ENCODE measurements at places on chromosomes 11 and 22.

GRCh38 chr22:26624803-26625202 lies 3.0 kb downstream of the CRYBA4 start:
- no peak for DNase-seq

DNA sequence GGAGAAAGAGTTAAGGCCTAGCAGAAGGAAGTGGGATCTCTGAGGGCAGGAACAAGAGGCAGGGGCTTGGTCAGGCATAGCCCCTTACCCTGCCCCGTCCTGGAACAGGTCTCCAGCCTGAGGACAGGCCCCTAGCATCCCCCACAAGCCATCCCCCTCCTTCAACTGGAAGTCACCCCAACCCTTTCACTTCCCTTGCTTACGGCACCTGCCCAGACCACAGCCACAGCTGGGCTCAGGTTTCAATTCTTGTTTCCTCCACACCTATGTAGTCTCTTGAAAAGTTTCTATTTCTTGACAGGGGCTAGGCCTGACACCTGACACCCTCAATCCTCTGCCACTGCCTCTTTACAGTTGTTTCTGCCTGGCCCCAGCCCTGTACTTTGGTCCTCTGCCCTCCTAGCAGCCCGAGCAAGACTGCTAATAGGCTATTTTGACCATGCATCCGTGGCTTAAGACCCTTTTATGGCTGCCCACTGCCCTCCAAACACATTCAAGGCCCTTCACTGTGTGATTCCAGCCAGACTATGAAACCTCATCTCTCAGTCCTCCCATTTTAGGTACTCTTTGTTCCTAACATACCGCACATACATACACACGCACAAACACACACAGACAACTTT lies 10.9 kb upstream of the FCHSD2 start:
- DNase-seq, result no peak

GRCh38 chr11:74288161-74288560 lies 23.3 kb downstream of the P4HA3 start:
- DNase-seq, result no peak

- peak; percentile 80 for DNase-seq
These were observed 17.0 kb downstream of the P2RY6 start for GRCh38 chr11:73288873-73289707.

DNA sequence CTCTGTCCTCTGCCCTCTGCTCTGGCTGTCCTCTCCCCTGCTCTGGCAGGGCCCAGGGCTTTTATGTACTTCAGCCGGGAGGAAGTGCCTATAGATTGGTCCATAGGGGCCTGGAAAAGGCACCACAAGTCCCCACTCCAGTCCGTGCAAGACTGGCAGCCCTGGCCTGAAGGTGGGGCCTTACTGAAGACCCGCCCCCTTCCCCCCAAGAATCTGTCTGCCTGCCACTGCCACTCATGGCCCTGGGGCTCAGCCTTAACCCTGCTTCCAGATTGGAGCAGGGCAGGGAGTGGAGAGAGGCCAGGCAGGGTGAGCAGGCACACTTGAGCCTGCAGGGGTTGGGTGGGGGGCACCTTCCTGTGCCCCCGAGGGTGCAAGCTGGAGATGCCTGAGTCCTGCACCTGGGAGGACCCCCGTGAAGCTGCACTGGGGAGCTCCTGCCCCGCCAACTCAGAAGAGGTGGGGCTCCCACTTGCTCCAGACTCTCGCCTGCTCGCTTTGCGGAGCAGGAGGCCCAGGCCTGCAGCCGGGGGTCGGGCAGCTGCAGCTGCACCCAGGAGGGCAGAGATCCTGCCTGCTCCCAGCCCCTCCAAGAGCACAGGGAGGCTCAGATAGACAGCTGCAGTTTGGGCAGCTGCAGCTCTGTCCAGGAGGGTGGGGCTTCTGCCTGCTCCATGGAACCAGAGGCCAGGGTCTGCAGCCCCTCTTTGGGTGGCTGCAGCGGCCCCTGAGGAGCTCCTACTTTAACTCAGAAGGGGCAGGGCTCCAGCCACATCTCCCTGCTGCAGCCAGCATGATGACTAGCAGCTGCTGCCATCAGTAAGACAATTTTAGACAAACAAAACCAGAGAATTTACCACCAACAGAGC lies 51.0 kb upstream of the SC5D start:
- DNase-seq, result no peak
